Fibroblast of gingiva (primary cell): ENCODE measurements at places on chromosomes 7 and 10.

GRCh38 chr10:68154211-68154497, 44.9 kb downstream of the MYPN start:
- DNase-seq: no peak

GRCh38 chr10:111289461-111289860, 212.6 kb downstream of the ADRA2A start:
- DNase-seq: no peak

GRCh38 chr7:29612596-29612995, 49.0 kb downstream of the PRR15 start:
- peak; percentile 67 for DNase-seq

DNA sequence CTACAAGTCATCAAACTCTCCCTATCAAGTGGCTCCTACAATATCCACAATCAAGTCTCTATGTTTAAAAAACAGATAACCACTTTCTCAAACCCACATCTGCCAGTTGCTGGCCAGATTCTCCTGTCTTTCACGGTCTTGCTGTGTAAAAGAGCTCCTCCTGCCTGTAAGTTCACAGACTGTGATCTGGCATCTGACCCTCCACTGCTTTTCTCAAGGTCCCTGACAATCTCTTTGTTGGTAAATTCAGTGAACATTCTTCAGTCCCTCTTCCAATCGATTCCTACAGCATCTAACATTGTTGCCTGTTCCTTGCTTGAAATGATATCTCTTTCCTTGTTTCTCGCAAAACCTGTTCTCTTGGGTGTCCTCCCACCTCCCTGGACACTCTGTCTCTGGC, 18.5 kb upstream of the LMOD2 start:
- DNase-seq: no peak

GRCh38 chr10:36393801-36394200, 731.6 kb upstream of the ANKRD30A start:
- DNase-seq: peak; percentile 84

DNA sequence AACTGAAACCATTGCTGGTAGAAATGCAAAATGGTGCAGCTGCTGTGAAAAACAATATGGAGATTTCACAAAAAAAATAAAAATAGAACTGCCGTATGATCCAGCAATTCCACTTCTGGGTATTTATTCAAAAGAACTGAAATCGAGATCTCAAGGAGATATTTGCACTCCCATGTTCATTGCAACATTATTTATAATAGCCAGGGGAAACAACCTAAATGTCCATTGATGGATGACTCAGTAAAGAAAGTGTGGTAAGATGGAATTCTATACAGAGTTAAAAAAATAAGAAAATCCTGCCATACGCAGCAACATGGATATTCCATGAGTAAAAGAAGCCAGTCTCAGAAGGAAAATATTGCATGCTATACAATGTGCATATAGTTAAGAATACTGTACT, 290.6 kb upstream of the GHITM start:
- DNase-seq: no peak

- no peak for DNase-seq
These were observed 55.9 kb downstream of the CFAP46 start for GRCh38 chr10:132886211-132887099.

DNA sequence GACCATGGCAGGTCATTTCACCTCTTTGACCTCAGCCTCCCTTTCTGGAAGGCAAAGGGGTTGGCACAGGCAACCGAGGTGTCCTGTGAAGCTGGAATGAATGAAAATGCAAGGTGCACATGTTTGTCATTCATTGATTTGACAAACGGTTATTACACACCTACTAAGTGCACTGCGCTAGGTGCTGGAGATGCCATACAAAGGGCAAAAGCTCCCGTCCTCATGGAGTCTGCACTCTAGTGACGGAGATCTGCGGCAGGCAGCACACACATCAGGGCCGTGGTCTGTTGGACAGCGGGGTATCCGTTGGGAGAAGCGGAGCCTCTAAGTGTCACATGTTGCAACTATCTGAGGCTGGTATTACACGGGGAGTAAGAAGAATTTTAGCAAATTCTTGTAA, 44.2 kb downstream of the PRF1 start:
- no peak for DNase-seq

DNA sequence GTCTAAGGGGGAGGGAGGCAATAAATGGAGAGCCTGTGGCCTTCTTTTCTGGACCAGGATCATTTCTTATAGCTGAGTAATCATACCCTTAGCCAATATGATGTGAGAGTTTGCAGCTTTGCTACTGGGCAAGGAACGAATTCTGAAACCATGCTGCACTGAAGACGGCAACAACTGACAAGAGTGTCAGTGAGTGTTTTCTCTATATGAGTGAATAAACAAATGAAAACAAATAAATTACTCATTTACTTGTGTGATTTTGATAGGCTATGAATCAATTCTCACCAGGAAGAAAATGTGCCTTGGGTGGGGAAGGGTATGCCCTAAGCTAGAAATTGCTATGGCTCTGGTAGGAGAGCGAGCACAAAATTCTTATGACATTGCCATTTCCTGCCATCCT, 79.4 kb upstream of the LRRN3 start:
- DNase-seq: no peak

- DNase-seq: no peak
These were observed 31.4 kb downstream of the ANK3 start for GRCh38 chr10:60358282-60358681.

DNA sequence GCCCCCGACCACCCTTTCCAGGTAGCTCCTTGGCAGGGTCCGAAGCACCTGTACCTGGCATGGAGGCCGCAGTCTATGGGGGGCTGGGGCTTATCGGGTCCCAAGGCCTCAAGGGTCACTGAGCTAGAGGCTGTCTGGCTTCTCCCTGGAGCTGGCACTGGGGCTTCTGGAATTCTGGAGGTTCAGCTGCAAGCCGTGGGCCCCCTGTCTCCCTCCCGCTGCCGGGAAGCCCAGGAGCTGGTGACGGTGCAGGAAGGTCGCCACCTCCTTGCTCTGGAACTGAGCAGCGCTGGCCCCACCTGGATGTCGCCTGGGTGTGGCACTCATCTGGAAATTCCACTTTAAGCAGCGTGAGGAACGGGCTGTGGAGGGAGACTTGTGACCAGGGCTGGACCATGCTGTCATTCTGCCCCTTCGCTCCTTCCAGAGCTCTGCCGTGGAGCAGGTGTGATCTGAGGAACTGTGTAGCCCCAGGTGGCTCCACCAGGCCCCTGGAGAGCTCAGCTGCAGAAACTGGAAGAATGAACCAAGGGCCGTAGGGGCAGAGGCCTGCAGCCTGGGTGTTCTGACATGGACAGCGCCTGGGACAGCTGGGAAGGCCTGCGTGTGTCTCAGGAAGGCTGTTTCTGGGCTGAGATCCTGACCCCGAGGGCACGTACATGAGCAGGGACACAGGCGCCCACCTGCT, 129.7 kb upstream of the PPP2R2D start:
- no peak for DNase-seq

DNA sequence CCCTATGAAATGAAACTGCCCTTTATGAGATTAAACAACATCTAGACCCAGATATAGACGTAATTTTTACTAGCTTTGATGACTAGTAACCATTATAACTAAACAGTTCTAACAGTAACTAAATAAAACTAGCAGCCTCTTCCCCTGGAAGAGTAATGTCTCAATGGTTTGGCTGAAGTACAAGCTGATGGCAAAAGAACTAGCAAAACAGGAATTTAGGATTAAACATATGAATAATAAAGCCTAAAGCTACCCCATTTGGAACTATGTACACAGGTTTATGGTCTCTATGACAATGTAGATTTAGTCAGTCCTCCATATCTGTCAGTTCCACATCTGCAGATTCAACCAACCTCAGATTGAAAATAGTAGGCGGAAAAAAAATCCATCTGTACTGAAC, 6.4 kb downstream of the DPY19L1 start:
- DNase-seq: no peak

DNA sequence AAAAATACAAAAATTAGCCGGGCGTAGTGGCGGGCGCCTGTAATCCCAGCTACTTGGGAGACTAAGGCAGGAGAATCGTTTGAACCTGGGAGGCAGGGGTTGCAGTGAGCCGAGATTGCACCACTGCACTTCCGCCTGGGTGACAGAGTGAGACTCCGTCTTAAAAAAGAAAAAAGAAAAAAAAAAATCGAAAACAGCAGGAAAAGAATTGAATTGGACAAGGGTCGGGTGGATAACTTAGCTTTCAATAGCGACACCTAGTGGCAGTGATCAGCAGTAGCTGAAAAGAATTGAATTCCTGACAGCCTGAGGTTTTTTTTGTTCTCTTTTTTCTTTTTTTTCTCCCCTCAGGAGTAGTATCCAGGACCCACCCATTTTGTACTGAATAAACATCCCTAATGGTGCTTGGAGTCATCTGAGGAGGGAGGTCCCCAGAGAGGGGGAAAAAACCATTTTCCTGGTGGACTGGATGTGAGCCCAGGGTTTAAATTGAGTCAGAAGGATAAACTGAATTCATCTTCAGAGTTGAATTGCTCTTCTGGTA, 55.1 kb downstream of the CYCS start:
- peak; percentile 73 for DNase-seq

- peak; percentile 49 for DNase-seq
These were observed 23.2 kb downstream of the CALCR start for GRCh38 chr7:93551063-93551895.

DNA sequence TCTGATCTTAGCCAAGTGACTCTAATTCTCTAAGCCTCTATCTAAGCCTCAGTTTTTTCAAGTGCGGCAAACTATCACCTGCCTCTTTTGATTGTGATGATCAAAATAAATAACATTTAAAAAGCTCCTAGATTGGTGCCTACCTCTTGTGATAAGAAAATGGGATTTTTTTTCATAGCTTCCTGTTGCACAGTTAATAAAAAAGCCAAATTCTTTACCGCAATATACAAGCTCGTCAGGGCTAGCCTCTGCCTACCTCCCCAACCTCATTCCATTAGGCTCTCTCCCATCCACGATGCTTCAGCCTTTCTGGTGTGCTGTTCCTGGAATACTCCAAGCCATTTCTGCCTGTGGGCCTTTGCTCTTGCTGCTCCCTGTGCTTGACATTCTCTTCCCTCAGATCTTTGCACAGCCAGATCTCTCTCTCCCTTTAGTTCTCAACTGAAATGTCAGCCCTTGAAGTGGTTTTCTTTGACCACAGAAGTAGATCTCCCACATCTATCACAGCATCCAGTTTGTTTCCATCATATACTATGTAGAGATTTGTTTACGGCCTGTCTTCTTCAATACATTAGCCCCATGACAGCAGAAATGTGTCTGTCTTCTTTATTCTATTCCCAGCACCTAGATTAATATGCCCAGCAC, 48.8 kb downstream of the SFR1 start:
- DNase-seq: no peak

DNA sequence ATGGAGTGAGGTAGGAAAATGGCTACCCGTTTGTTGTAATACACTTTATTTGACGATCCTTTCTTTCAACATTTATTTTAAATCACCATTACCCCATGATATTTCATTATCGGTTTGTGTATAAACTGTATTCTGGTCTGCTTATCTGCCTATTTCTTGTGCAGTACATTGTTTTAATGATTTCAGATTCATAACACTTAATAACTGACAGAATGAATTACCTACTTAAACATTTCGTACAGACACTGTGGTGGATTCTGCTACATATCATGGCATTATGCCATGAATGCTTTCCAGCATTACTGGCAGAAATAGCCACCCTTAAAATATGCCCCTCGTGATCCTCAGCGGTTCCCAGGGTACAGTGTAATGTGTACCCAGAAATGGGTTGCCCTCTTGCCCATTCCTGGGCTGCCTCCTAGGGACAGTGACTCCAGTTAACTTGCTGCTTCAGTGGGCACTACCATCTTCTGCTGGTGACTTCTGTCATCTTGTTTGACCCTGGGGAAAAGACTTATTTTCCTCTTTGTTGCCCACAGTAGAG, 74.5 kb downstream of the C1GALT1 start:
- DNase-seq: no peak

- no peak for DNase-seq
These were observed 22.8 kb downstream of the CFAP46 start for GRCh38 chr10:132919374-132920100.

DNA sequence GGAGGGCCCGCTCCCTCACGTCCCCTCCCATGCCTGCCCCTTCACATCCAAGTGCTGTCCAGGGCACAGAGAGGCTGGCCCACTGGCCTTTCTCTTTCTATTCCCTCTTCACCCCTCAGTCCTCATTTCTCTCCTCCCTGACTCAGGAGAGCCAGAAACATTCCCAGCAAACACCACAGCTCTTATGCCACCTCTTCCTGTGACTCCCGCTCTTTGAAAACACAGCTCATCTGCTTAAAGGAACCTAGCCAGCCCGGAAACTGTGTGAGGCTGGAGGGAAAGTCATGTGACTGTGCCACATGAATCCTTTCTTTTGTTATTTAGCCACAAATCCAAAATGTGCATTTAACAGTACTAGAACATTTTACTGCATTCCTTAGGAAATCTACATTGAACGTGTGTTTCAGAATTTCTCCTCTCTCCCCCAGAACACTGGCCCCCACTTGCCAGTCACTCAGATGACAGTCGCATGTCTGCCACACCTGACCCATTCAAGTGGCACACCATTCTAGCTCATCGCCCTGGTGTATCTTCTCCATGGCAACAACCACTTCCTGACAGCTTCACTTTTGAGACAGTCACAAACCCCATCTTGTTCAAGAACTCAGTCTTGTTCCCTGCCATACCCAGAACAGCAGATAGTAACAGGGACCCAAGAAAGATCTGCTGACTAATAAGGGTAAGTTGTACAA, 42.8 kb downstream of the GRB10 start:
- no peak for DNase-seq

DNA sequence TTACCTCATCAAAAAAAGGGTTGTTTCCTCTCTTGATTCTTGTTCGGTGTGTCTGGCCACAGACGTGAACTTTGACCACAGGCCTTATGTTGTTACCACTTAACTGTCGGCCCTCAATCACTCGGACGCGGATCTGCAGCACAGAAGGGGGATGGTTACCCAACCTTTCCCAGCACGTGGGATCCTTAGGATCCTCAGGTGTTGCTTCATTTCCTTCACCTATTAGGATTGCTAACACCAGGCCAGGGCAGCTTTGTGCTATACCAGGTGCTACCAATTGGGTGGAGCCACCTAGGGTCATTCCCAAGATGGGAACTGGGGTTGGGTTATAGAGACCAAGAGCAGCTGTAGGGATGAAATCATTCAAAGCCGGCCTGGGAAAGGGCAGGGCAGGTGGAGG, 73.4 kb downstream of the MYOF start:
- no peak for DNase-seq

DNA sequence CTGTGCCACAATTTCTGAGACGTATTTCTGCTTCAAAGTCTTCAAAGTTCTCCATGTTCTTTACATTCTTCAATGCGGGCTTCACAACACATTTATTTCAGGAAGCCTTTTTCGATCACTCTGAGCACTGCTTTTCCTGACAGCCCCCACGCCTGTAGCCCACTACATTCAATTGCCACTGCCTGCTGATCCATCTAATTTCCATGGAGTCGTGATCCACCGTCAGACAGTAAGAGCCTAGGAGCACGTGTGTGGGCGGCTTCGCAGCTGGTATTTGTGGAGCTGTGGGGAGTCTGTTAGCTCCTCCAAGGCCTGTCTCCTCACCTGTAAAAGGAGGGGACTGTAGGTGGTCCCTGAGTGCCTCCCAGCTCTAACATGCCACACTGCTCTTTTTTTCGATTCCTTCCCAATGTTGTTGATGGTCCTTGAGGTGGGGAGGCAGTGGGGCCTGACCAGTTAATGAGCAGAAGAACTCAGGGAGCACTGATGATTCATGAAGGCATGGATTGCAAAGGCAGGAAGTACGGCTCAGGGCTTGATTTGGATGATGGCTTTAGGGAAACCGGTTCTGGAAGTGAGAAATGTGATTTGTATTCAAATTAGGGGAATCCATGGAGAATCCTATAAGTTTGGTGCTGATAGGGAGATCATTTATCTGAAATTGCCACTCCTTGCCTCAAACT, 401.1 kb upstream of the PODXL start:
- DNase-seq: no peak
